Cortex of kidney (tissue), 1 donor: ENCODE measurements at places on chromosomes 3 and 15.

DNA sequence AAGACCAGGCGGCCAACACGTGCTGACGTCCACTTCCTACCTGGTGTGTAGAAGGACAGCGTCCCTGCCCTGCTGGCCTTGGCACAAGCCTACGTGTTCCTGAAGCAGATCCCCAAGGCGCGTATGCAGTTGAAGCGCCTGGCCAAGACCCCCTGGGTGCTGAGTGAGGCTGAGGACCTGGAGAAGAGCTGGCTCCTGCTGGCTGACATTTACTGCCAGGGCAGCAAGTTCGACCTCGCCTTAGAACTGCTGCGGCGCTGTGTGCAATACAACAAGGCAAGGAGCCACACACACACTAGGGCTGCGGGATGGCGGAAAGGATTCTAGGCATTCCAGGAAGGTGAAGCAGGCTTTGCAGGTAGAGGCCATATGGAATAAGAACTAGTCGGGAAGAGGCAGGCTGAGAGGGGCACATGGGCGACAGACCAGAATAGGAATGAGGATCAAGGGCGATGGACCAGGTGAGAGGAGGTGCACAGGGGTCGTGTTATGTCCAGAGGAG is 15.9 kb downstream of the CSRNP1 start:
- no peak for DNase-seq

GRCh38 chr3:8800016-8800415 is 30.6 kb upstream of the OXTR start:
- no peak for DNase-seq

DNA sequence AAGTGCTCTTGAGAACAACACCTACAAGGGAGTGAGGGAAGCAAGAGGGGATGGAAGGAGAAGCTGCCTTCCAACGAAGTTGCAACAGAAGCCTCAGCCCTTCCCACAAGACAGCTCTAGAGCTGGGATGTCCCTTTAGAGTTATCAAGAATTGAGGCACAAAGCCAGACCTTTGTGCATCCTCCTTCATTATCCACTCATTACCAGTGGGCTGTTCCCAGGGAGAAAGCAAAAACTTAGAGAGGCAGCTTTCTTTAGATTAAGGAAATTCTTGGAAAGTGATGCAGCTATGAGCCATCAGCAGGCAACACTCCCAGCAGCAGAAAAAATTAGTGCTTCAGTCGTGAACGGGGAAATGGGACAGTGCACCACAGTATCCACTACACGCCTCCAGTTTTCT is 10.6 kb upstream of the CD96 start:
- DNase-seq, result no peak

GRCh38 chr3:183330881-183331280 is 77.8 kb downstream of the B3GNT5 start:
- no peak for DNase-seq

DNA sequence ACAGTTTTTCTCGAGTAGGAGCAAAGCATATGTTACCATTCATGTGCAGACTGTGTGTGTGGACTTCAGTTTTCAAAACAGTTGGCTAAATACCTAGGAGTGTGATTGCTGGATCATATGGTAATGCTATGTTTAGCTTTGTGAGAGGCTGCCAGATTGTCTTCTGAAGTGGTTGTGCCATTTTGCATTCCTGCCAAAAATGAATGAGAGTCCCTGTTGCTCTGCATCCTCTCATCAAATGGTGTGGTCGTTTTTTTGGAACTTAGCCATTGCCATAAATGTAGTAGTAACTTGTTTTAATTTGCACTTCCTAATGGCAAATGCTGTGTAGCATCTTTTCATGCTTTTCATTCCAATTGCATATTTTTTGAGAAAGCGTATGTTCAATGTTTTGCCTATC is 77.2 kb upstream of the NDN start:
- no peak for DNase-seq

- DNase-seq, result no peak
Observed at GRCh38 chr3:140752499-140752898, 74.6 kb downstream of the TRIM42 start.

DNA sequence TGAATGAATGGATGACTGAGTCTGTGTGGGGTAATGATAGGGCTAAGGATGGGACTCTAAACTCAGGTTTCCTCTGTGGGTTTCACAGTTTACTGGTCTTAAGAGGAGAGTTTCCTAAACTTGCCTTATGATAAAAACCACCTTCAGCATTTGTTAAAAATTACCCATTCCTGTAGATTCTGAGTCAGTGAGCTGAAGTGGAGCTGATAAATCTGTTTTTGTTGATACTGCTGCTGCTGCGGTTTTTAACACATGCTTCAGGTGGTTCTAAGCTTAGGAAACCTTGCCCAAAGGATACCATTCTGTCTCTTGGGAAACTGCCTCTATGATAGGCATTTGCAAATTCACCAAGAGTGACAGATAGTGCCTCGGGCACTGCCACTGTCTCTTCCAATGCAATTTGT is 52.6 kb downstream of the MECOM start:
- DNase-seq, result no peak

GRCh38 chr3:108037770-108038169 is 53.1 kb downstream of the CD47 start:
- DNase-seq, result no peak

DNA sequence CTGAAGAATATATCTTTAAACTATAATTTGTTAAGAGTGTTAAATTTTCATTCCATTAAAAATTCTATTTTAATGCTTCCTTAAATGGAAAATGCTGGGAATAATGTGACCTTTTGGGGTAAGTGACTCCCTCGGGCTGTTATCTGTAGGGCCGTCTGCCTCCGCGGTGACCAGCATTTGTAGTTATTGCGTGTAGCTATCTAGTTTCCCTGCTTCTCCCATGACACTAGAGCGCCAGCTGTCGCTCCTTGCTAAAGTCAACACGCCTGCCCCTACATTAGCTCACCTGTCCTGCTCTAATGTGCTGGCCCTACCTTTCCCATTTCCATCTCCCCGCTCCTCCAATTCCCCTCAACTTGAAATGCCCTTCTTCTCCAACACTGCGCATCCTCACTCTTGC is 12.4 kb upstream of the CHRM5 start:
- DNase-seq, result no peak

- DNase-seq, result no peak
Observed at GRCh38 chr3:36477655-36478054, 97.4 kb downstream of the STAC start.

GRCh38 chr3:186526256-186526606 is 17.9 kb downstream of the CRYGS start:
- DNase-seq, result no peak

- no peak for DNase-seq
Observed at GRCh38 chr3:124413989-124414598, 316.2 kb upstream of the UMPS start.

DNA sequence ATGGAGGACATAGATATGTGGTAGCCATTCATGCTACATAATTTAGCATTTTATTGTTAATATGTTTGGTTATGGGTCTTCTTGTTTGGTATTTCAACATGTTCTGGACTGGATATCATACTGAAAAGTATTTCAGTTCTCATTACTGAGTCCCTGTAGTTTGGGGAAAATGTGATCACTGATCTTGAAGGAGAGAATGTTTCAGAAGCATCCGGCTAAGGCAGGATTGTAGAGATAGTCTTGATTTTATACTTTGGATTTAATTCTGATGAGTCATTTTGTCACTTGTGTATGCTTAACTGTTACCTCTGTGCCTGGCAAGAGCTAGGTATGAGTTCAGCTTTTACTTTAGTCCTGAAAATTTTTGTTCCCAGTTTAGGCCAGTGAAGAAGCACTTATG is 7.1 kb downstream of the CHD2 start:
- DNase-seq, result no peak

GRCh38 chr15:40838756-40839155 is 5.1 kb upstream of the SPINT1 start:
- no peak for DNase-seq

GRCh38 chr15:48675436-48675835 is 29.9 kb upstream of the FBN1 start:
- no peak for DNase-seq

DNA sequence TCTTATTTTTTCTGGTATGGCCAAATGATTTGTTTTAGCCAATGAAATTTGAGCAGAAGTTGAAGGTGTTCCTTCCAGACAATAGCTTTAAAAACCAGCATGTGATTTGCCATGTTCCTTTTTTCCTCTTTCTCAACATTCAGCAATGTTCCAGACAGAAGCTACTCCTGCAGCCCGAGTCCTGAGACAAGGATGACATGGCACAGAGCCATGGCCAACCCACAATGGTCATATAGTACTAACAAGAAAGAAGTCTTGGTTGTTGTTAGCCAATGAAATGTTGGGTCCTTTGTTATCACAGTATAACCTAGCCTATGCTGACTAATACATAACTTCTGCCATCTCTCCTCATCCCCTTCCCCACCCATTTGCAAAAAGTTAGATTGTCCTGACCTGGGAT is 211.1 kb upstream of the STT3B start:
- DNase-seq, result no peak

GRCh38 chr15:62390791-62391640 is 225.9 kb upstream of the C2CD4B start:
- DNase-seq, result no peak
